ENCODE measurements at places on chromosomes 5 and 9. TPM values are rescaled to one million over a fixed set of nuclear protein-coding genes. Genes with fewer than 3 reads are reported as not detected.

The OR2S2 gene
- total RNA-seq = not detected

The BAAT gene
- total RNA-seq = not detected

The ADAMTS19 gene
- not detected for total RNA-seq

The TRPM3 gene
- total RNA-seq = 0.48 TPM

The GFI1B gene
- total RNA-seq = not detected

The GPRIN1 gene
- 1.3 TPM for total RNA-seq

DNA sequence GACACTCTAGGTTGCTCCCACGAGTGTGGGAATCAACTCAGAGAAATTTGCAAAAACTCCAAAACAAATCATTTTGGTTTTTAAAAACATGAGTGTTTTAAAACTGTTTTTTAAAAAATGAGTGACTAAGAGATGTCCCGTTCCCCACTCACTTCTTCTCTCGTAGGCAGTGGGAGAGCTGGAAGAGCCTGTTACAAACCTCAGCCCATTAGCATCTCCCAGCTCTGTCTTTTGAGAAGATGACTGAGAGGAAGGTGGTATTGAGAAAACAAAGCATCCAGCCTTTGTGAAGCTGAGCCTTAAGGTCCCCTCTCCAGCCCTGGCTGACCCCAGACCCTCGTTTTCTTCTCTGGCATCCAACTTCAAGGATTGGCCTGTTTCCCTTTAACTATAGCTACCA is 4.7 kb upstream of the ANKRD33B start:
- no peak for DNase-seq

- no peak for DNase-seq
Observed at GRCh38 chr5:153780876-153781705, 257.6 kb downstream of the FAM114A2 start.

- no peak for DNase-seq
Observed at GRCh38 chr5:135691044-135691443, 112.3 kb upstream of the CXCL14 start.

- no peak for DNase-seq
Observed at GRCh38 chr9:79357616-79358015, 214.1 kb upstream of the TLE4 start.

- DNase-seq = no peak
Observed at GRCh38 chr9:109107402-109108240, 12.1 kb downstream of the TMEM245 start.

DNA sequence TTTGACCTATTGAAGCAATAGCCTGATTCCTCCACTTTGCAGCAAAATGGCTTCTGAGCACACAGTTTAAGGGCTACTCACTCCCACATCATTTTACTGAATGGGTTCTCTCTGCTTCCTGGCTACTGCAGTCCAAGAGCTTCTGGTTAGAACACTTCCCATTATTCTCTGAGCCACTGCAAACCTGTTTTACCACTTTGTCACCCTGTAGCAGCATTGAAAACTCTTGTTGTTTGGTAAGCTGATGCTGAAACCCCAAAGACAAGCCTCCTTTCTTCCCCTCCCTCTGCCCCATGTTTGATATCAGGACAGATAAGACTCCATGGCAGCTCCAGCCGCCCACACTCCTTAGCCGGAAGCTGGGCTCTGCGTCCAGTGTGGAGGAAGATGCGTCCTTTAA is 84.4 kb upstream of the RARS1 start:
- DNase-seq = no peak

- no peak for DNase-seq
Observed at GRCh38 chr9:27162045-27162444, 53.0 kb downstream of the TEK start.

DNA sequence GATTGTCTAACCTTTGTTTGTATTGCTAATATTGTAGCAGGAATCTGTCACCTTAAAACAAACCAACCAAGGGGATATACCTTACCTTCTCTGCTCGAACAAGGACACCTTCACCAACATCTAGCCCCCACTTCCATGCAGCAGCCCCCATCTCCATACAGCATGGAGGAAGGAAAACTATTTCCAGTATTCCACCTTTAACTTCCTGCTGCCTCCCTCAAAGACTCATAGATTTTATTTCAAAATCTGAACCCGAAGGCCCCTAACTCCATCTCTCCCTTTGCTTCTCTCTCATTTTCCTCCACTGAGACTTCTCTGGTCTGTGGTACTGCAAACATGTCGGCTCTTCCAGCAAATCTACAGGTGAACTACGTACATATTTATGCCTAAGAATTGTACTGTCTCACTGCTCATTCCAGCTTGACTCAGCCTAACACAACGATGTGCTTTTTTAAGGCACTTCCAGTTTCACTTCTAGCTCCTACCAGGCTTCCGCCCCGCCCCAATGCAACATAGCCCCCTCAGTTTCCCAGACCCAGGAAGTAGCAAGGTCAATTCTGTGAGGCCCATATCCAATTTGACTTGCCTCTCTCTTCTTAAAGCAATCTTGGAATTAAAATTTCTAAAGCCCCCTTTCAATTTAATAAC is 70.7 kb upstream of the RNF38 start:
- DNase-seq = no peak

DNA sequence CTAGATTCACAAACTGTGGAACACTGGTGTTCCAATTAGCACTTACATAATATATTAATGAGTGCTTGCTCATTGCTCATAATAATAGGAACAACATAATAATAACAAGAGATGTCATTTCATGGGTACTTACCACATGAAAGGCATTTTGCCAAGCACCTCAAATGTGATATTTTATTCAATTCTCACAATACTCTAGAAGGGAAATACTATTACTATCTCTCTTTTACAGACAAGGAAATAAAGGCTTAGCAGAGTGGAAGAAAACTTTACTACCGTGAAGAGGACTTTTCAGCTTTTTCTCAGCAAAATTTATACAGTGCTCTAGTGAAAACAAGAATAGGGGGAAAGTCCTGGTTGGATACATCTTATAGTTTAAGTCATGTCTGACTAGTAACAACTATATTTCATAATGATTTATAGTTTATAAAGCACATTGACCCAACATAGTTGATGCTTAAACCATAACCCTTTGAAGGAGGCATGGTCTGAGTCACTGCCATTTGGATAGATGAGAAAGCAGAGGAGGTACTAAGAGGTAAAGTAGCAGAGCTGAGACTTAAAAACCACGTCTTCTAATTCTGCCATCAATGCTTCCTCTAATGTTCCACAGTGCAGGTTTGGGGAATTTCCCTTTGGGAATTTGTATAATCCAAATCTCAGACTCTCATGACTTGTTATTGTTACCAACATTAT is 124.7 kb downstream of the CEP120 start:
- DNase-seq = no peak

DNA sequence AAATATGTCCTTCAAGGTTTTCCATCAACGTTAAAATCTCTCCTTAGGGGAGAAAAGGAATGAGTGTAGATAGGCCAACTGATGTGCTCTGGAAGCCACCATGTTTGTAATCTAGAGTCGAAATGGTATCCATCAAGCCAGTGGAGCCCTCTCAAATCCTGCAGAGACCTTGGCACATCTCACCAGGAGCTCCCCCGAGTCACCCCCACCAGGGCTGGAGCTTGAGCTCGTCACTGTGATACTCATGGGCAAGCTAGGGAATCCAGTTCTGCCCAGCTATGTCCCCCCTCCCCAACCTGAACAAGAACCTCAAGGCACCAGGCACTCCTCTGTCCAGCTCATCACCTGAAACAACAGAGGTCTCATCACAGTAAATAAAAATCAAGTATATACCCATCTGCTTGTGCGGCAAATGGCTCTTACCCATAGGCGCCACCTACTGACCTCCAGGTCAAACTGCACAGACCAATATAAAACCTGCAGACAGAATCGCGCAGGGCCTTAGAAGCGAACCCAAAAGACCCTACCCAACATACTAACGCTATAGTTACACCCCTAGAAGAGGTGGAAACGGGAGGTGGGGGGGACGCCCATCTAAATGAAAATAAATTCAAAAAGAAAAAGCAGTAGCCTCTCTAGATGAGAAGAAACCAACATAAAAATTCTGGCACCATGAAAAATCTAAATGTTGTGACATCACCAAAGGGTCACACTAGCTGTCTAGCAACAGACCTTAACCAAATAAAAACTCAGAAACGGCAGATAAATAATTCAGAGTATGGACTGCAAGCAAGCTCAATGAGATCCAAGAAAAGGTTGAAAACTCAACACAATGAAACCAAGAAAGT is 75.0 kb downstream of the TTC39B start:
- no peak for DNase-seq
